ENCODE measurements at places on chromosomes 1 and 21. TPM values are rescaled to one million over a fixed set of nuclear protein-coding genes. Genes with fewer than 3 reads are reported as not detected.

The ZSCAN20 gene
- total RNA-seq: 6.9 TPM

The ANKRD65 gene
- total RNA-seq: 32.6 TPM

The HENMT1 gene
- total RNA-seq: 2.3 TPM

The TLR5 gene
- 19.2 TPM for total RNA-seq

The CADM3 gene
- 99.2 TPM for total RNA-seq

The XCL1 gene
- not detected for total RNA-seq

The DNASE2B gene
- total RNA-seq: not detected

The HPDL gene
- total RNA-seq: not detected

DNA sequence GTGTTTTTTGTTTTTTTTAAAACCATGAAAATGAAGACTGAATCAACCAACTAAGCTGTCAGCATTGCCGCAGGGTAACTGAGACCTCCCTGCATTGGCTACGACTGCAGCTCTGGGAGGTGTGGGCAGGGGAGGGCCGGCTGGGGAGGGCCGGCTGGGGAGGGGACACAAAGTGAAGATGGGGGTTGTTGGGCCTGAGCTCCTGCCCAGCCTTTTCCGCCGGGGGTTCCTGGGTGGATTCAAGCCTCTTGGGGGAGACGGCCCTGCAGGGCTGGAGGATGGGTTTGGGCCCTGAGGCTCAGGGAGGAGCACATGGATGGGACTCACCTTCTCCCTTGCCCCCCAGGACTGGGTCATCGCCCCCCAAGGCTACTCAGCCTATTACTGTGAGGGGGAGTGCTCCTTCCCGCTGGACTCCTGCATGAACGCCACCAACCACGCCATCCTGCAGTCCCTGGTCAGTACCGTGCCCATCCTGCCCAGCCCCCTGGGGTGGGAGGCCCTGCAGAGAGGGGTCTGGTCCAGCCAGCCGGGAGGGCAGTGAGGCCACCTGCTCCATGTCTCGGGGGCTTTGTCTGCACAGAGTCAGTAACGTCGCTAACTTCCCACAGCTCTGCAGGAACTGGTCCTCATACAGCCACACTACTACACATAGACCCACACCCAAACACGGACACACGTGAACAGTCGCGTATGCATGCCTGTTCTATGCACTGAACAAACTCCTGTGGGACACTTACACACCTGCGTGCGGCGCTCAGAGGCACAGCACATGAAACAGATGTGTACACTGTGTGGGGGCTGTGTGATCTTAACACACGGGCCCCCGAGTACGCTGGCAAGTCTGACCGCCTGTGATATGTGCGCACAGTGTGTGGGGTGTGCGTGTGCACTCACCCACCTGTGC is 31.5 kb downstream of the BMP8A start:
- peaks cover 44% of the 10 kb centered on the region for H3K36me3 ChIP-seq
- H3K27ac ChIP-seq: no peak overlapping the region
- H3K4me1 ChIP-seq: no peaks in the 10 kb centered on the region
- H3K27me3 ChIP-seq: no peaks in the 10 kb centered on the region
- no peak overlapping the region for H3K4me3 ChIP-seq

GRCh38 chr1:33468967-33469366 is 3.5 kb upstream of the ZSCAN20 start:
- no peak overlapping the region for H3K4me3 ChIP-seq
- no peak for DNase-seq
- H3K4me1 ChIP-seq: no peaks in the 10 kb centered on the region
- H3K27me3 ChIP-seq: no peaks in the 10 kb centered on the region

DNA sequence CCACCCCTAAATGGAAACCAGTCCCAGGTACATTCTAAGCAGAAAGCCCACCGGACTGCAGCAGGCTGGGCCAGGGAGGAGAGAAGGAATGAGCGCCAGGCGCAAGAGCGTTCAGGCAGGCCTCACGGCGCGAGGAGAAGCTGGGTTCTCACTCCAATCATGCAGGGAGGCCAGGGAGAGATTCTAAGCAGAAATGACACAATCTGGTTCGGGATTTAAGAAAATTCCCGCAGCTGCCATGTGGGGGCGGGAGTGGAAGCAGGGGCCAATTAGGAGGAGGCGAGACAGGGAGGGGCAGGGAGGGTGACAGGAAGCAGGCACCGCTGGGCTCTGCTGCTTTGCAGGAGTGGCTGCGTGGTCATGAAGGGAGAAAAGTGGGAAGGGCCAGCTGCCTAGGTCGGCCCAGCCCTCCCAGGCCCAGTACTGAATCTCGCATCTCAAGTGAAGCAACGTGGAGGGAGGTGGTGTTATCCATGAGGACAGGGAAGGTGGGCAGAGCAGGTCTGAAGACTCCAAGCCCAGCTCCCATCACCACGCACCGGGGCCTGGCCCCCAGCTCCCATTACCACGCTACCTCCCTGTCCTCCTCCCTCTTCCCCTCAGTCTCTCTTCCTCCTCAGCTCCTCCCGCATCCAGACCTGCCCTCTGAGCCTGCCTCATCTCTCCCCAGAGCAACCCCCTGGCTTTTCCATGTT is 11.8 kb downstream of the NPHP4 start:
- no peak overlapping the region for H3K4me3 ChIP-seq
- no peak overlapping the region for H3K27ac ChIP-seq
- peak; percentile 41 for DNase-seq
- no peaks in the 10 kb centered on the region for H3K27me3 ChIP-seq
- no peaks in the 10 kb centered on the region for H3K4me1 ChIP-seq

DNA sequence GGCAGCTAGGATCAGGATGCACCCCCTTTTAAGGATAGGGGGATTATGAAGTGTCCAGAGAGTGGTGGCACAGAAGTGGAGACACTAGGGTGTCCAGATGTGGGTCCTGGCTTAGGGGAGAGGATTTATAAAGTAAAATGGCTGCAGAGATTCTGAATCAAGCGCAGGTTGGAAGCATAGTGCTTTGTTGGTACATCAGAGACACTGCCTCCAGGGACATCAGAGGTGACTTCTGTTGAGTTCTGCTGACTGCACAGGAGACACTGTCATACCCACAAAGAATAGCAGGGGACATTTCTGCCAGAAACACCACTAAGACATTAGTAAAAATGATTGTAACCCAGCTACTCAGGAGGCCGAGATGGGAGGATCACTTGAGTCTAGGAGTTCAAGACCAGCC is 16.4 kb downstream of the GPR137B start:
- H3K4me3 ChIP-seq: no peak overlapping the region
- H3K27ac ChIP-seq: no peak overlapping the region
- no peak for DNase-seq
- no peaks in the 10 kb centered on the region for H3K4me1 ChIP-seq
- H3K27me3 ChIP-seq: no peaks in the 10 kb centered on the region

DNA sequence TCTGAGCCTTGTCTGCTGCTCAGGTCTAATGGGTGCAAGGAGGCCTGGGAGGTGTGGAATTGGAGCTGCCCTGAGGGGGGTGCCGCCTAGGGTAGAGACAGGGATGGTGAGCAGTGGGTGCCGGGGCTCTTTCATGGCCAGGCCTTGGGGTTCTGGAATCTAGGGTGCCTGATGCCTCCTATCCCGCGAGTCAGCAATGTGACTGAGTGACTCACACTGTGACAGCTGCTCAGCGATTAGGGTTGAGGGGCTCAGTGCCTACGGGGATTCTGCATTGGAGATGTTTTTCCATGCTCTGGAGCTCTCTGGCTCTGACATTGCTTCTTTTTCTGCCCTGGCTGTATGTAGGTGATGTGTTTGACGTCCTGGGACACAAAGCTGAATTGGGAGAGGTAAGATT is 16.8 kb downstream of the ATP8B2 start:
- H3K27me3 ChIP-seq: no peaks in the 10 kb centered on the region
- H3K36me3 ChIP-seq: peaks cover 10% of the 10 kb centered on the region
- DNase-seq: no peak
- no peak overlapping the region for H3K27ac ChIP-seq
- H3K4me1 ChIP-seq: no peaks in the 10 kb centered on the region
- H3K4me3 ChIP-seq: no peak overlapping the region

DNA sequence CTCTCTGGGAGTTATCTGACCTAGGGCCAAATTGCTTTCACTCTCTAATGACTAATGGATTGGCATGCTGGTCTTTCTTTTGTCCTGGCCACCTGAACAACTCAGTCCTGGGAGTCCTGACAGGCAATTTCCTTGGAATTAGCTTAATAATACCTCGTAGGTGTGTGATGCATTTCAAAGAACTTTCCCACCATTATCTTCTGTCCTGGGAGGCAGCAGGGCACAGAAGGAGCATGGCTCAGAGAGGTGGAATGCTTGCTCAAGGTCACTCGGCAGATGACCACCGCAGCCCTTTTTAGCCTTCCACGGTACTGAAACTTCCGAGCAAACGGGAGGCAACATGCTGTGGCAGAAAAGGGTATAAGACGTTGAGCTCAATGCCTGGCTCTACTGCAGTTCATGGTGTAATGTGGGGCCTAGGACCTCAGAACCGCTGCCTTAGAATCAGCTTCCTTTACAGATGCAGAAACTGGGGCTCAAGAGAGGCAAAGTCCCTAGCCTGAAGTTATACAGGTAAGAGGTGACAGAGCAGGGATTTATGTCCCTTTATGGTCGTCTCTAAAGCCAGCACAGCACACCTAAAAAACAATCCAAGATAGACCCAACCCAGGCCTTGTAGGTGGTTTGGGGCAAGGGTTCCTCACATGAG is 3.2 kb downstream of the ID3 start:
- H3K27me3 ChIP-seq: no peaks in the 10 kb centered on the region
- H3K4me3 ChIP-seq: peak overlapping the region; percentile 85
- H3K36me3 ChIP-seq: no peaks in the 10 kb centered on the region
- H3K4me1 ChIP-seq: peaks cover 24% of the 10 kb centered on the region

- no peak for DNase-seq
- no peak overlapping the region for H3K4me3 ChIP-seq
- no peak overlapping the region for H3K27ac ChIP-seq
- no peaks in the 10 kb centered on the region for H3K36me3 ChIP-seq
- no peaks in the 10 kb centered on the region for H3K4me1 ChIP-seq
- no peaks in the 10 kb centered on the region for H3K27me3 ChIP-seq
These were observed 71.0 kb downstream of the PRKCZ start for GRCh38 chr1:2121101-2121691.

GRCh38 chr1:172469717-172470116 is 25.8 kb upstream of the PIGC start:
- no peaks in the 10 kb centered on the region for H3K36me3 ChIP-seq
- H3K27ac ChIP-seq: no peak overlapping the region
- H3K27me3 ChIP-seq: no peaks in the 10 kb centered on the region
- no peak for DNase-seq

DNA sequence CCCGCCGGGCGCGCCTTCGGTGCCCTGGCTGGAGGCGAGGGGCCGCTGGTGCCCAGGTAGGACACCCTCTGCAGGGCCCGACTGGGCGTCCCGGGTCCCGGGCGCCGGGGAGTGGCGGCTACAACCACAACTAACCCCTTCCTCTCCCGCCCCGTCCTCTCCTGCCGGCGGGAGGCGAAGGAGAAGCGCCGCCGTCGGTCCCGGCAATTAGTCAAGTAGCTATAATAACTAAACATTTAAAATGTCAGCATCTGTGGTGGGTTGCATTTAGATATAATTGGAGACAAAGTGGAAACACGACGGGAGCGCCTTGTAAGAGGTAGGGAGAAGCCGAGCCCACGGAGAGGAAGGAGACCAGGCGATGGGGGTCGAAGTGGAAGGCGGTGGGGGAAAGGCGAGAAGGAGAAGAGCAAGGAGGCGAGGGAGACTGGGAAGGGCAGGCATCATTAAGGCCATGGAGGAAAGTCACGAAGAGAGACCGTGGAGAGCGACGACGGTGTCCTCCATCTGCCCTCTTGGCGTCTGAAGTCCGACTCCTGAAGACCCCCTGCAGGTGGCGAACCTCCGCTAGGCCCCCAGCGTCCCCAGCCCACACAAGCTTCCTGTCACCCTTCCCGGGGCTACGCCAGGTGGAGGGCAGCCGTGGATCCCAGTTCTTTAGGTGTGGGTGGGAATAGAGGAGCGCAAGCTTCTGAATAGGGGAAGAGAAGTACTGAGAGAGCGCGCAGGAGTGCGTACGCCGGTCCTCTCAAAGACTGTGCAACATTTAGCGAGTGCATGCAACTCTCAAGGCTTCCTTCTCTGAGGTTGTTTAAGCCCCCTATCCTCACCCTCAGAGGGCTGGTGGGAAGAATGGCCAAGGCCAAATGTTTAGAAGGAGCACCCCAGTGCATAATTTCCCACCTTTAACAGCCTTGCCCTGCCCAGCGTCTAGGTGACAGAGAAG is 1.6 kb downstream of the CNIH3 start:
- H3K36me3 ChIP-seq: no peaks in the 10 kb centered on the region
- peaks cover 28% of the 10 kb centered on the region for H3K4me1 ChIP-seq
- H3K4me3 ChIP-seq: peak overlapping the region; percentile 58
- DNase-seq: no peak

GRCh38 chr1:201406831-201407406 is 7.8 kb upstream of the LAD1 start:
- no peak overlapping the region for H3K27ac ChIP-seq
- DNase-seq: no peak
- H3K36me3 ChIP-seq: no peaks in the 10 kb centered on the region
- no peaks in the 10 kb centered on the region for H3K4me1 ChIP-seq
- no peak overlapping the region for H3K4me3 ChIP-seq

- no peaks in the 10 kb centered on the region for H3K4me1 ChIP-seq
- no peaks in the 10 kb centered on the region for H3K27me3 ChIP-seq
- H3K36me3 ChIP-seq: no peaks in the 10 kb centered on the region
These were observed 69.9 kb downstream of the ZC3H11B start for GRCh38 chr1:219542828-219543518.

DNA sequence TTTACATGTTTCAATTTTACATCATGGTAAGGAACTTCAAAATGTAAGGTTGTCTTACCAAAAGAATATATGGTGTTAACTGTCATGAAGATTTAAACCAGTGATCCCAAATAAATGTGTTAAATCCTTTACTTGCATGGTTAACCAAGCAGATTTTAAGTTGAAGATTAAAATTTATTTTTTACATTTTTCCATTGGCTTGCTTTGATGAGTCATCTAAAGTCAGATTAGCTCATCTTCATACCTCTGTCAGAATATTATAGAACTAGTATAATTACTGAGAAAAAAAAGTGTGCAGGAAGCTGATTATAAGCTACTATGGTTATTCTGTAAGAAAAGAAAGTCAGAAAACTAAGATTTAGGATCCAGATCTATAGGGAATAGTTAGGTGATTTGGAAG is 95.3 kb upstream of the DPH5 start:
- no peak for DNase-seq
- H3K4me3 ChIP-seq: no peak overlapping the region
- H3K27me3 ChIP-seq: no peaks in the 10 kb centered on the region
- no peaks in the 10 kb centered on the region for H3K36me3 ChIP-seq
- no peaks in the 10 kb centered on the region for H3K4me1 ChIP-seq

GRCh38 chr1:213055767-213056166 is 4.7 kb downstream of the RPS6KC1 start:
- no peaks in the 10 kb centered on the region for H3K36me3 ChIP-seq
- DNase-seq: no peak
- no peaks in the 10 kb centered on the region for H3K27me3 ChIP-seq
- peaks cover 23% of the 10 kb centered on the region for H3K4me1 ChIP-seq
- no peak overlapping the region for H3K27ac ChIP-seq

GRCh38 chr1:24664507-24665033 is 21.5 kb downstream of the SRRM1 start:
- H3K4me1 ChIP-seq: no peaks in the 10 kb centered on the region
- peaks cover 39% of the 10 kb centered on the region for H3K36me3 ChIP-seq
- no peak overlapping the region for H3K4me3 ChIP-seq
- no peak for DNase-seq

GRCh38 chr21:43758811-43759210 is 17.3 kb downstream of the CSTB start:
- H3K4me3 ChIP-seq: no peak overlapping the region
- peaks cover 34% of the 10 kb centered on the region for H3K4me1 ChIP-seq
- H3K36me3 ChIP-seq: peaks cover 94% of the 10 kb centered on the region
- no peak for DNase-seq
